OCI-M1 (cell line): ENCODE measurements at places on chromosomes 2 and 18.
A peak's percentile ranks its signal among the peaks of the same experiment; 100 is the strongest.

DNA sequence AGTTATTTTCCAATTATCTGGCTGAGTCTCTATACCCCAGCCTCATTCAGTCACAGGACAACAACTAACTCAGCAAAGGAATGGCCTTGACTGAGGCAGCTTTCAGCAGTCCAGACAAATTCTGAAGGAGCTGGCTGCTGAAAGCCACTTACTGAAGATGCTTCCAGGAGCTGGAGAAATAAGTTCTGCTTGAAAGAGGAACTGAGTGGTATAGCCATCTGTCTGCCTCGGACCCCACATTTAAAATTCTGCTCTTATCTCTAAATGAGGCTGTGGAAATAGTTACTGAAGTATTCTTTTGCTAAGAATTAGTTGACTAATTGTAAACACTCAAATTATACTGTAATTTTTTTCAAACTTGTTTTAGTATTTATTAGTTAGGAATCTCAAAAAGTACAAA, 9.1 kb upstream of the GPD2 start:
- DNase-seq = peak; percentile 74

DNA sequence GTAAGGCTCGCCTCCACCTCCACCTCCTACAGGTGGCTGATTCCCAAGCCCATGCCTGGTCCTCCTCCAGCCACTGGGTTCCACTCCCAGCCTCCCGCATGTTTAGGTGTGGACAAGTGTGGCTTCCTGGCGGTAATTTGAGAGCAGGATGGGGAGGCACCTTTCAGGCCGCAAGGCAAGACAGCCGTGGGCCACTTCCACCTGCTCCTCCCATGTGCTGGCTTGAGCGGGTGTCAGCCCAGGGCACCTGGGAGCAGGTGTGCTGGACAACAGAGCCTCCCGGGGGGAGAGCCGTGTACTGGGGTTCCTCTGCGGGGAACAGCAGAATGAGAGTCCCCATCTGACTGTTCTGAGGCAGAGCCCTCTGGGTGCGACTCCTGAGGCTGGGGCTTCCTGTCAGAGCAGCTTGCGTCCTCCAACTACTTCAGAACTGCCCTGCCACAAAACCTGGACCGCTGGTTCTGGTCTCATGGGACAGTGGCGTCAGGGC, 83.9 kb downstream of the TPO start:
- no peak for DNase-seq

- DNase-seq = peak; percentile 1
Observed at GRCh38 chr2:75574106-75574505, 13.4 kb upstream of the EVA1A start.

GRCh38 chr2:158060835-158061435, 40.7 kb upstream of the UPP2 start:
- no peak for DNase-seq

DNA sequence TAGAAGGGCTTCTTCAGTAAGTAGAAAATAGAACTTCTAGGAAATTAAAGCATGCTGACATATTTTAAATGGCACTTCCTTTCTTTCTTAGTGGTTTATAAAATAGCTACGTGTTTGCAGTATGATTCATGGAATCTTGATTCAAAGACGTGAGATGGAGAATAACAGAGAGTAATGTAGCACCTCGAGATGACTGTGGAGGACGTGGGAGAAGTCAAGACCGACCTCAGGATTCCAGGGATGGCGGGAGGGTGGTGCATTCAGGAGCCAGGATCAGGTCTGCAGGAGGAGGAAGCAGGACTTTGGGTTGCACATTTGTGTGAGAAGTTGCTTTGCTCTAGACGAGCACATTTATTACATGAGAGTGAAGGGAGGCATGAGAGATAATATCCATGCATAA, 56.0 kb downstream of the DCDC2C start:
- DNase-seq = no peak

- DNase-seq = no peak
Observed at GRCh38 chr2:36741188-36741837, 44.8 kb downstream of the VIT start.

- DNase-seq = no peak
Observed at GRCh38 chr18:44516450-44516849, 164.2 kb upstream of the SETBP1 start.

DNA sequence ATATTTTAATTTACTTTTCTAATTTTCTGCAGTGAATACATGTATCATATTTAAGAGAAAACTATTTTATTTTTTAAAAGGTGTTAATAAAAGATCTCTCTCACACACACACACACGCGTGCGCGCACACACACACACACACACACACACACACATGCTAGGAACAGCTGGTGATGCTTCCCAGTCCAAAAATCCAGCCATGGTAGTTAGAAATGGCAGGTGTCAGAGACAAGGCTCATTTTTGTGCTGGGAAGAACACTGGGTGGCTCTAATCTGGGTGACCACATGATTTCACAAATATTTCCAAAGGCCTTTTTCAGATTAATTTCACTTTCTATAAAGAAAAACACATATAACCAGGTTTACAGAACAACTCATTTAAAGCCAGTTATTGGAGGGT, 104.5 kb upstream of the NCK2 start:
- peak; percentile 38 for DNase-seq

GRCh38 chr2:16330571-16330970, 335.1 kb downstream of the CYRIA start:
- DNase-seq = no peak

GRCh38 chr2:144937910-144938709, 418.2 kb upstream of the ZEB2 start:
- peak; percentile 53 for DNase-seq

DNA sequence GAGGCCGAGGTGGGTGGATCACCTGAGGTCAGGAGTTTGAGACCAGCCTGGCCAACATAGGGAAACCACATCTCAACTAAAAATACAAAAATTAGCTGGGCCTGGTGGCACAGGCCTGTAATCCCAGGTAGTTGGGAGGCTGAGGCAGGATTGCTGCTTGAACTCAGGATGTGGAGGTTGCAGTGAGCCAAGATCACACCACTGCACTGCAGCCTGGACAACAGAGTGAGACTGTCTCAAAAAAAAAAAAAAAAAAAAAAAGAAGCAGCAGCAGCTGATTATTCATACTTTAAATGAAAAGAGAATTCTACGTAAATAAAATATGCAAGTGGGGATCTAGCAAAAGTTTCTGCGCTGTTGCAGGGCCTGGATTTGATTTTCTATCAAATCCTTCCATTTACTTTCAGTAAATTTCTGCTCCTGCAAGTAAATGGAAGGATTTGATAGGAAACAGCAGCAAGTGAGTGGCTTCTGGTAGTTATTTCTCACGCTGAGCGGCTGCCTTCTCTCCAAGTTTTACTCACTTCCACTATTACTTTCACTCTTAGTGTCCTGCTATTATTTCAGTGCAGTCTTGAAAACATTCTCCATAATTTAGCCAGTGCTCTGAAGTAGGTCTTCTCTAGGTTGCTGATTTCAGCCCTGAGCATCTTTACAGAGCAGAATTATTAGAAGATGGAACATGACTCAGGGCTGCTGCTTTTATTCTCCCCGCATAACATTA, 68.4 kb downstream of the SLC16A14 start:
- no peak for DNase-seq

DNA sequence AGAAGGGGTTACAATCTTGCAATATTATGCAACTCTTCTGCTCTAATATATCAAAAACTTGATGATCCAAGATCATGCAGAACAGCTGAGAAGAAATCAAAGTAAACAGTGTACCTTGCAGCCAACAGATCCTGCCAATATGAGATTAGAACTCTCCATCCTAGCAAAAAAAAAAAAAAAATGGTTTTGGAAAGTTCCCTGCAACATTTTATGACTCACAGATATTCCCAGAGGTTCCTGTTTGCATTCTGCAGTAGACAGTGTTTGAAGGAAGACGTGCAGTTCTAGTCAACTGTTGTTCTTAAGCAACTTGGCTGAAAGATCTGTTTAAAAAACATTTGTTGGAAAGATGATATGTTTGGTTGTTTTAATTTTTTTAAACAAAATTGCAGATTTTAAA, 103.6 kb upstream of the WDR75 start:
- DNase-seq = no peak

- no peak for DNase-seq
Observed at GRCh38 chr2:8300216-8300615, 381.6 kb upstream of the ID2 start.

GRCh38 chr2:142991295-142991694, 113.8 kb downstream of the KYNU start:
- DNase-seq = no peak

DNA sequence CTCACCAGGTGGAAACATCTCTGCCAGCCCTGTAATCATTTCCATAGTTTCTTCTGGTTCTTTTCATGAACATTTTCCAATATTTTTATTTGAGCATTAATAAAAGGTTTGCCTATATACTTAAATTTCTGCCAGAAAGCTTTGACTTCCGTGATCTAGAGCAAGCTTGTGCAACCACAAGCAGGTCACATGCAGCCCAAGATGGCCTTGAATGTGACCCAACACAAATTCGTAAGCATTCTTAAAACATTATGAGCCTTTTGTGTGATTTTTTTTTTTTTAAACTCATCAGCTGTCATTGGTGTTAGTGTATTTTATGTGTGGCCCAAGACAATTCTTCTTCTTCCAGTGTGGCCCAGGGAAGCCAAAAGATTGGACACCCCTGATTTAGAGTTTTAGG, 51.6 kb downstream of the NEDD4L start:
- DNase-seq = no peak

GRCh38 chr18:75635096-75635495, 207.6 kb upstream of the SMIM21 start:
- DNase-seq = no peak

DNA sequence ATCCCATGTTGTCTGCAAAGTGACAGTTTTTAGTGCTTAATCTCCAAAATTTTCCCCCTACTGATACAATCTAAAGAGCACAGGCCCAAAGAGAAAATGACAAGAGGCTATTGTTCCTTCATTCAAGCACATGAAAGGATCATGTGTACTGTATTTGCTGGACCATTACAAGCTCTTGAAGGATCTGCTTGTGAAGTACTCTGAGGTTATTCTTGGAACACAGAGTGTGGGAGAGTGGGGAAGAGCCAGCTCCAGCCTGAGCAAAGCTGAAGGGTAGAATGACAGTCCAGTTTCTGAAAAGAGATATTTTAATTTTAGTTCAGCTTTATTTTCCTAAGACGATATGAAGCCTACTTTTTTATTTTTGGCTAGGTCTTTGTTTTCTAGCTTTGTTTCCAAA, 112.2 kb downstream of the GALNT3 start:
- DNase-seq = no peak

DNA sequence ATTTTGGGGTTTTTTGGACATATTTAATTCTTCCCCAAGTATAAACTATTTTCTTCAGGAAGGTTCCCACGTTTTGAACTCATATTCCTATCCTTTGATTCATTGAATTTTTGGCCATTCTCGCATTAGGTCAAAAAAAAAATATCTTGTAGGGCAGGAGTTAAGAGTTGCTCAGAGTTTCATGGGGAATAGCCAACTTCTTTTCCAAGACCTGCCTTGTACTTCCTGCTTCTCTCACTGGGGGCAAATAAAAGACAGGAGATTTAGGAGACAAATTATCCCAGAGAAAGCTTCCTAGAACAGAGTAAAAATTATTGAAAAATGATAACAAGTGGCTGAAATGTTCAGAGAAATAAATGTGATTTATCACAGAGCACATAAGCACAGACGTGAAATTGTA, 55.2 kb upstream of the BCL11A start:
- DNase-seq = no peak

DNA sequence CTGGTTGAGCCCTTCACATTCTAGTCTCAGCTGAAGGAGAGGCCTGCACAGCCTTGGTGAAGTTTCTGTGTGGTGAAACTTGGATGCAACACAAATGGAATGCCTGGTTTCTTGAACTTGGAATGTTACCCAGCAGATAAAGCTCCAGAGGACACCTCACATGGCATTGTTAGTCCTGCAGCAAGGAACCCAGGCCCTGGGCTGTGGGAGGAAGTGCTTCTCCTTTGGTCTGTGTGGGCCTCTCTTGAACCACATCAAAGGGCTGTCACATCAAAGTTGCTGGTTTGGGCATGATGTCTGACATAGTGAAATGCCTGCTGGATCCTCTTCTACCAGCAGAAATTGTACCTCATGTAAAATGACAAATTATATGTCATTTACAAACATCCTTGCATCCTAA, 198.5 kb downstream of the FHOD3 start:
- peak; percentile 52 for DNase-seq

- no peak for DNase-seq
Observed at GRCh38 chr2:119741868-119742267, 17.9 kb upstream of the PTPN4 start.
